Activated T-cell treated with anti-CD3 and anti-CD28 coated beads for 24 hours (primary cell): ENCODE measurements at places on chromosomes 12 and 14.

- DNase-seq = no peak
Measured at GRCh38 chr14:70706177-70706576, 64.5 kb downstream of the TTC9 start.

GRCh38 chr12:988646-989045 is 2.4 kb upstream of the ERC1 start:
- no peak for DNase-seq

DNA sequence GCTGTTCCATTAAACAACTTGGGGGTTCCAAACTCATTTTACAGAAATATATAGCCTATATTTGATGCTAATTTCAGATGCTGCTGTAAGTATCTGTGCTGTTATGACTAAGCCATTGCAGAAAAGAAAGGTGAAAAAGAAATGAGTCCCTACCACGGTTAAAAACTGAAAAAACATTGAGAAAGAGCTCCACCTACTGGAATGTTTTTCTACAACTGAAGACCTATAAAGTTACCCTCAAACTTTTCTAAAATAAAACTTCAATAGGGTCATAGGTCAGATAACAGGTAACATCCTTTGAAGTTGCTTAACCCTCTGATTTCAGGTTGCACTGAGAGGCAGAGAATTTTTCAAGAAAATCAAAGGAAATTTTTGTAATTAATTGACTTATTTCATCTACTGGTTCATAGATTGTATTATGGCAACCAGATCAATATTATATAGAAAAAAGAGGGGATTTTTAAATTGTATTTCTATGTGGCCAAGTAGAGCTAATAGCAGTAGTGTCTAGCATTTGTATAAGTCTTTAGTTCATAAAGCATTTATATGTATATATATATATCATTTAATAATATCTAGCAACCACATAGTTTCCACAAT is 279.9 kb downstream of the RPS29 start:
- DNase-seq = no peak

DNA sequence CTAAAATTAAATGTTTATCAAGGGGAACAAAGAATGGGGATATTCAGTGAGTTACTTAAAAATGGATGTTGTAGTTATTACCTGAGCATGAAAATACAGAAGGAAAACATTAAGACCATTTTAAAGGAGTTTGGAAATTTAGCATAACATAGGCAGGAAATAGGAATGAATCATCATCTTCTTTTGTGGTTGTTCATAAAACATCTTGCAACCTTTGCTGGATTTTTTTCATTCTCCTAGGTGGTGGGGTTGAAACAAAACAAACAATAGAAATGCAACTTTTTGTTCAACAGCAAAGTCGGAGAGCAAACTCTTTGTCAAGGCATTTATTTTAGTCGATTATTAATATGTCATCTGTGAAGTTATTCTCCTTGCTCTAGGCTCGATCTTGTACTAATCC is 275.1 kb downstream of the IPO8 start:
- DNase-seq = no peak

DNA sequence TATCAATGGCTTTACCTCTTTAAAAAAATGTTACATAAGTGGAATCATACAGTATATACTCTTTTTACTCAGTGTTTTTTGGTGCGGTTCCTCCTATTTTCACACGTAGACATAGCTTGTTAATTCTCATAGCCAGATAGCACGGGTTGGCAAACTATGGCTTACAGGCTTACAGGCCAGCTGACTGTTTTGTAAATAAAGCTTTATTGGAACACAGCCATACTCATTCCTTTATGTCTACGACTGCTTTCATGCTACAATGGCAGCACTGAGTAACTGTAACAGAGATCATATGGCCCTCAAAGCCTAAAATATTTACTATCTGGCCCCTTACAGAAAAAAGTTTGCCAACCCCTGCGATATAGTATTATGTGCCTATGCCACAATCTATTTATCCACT is 5.8 kb upstream of the DAAM1 start:
- DNase-seq = no peak

GRCh38 chr12:47307680-47308399 is 228.1 kb upstream of the AMIGO2 start:
- DNase-seq = peak; percentile 33

GRCh38 chr14:26339381-26339780 is 258.5 kb downstream of the NOVA1 start:
- DNase-seq = no peak

- DNase-seq = no peak
Measured at GRCh38 chr12:65532764-65533163, 254.3 kb downstream of the MSRB3 start.

- no peak for DNase-seq
Measured at GRCh38 chr12:23098517-23098916, 473.5 kb downstream of the ETNK1 start.

DNA sequence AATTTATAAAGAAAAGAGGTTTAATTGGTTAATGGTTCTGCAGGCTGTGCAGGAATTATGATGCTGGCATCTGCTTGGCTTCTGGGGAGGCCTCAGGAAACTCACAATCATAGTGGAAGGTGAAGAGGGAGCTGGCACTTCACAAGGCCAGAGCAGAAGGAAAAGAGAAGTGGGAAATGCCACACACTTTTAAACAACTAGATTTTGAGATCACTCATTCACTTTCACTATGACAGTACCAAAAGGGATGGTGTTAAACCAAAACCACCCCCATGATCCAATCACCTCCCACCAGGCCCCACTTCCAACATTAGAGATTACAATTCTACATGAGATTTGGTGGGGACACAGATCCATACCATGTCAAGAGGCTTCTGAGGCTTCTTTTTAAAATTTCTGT is 62.6 kb downstream of the SLC38A4 start:
- DNase-seq = no peak

GRCh38 chr14:21350539-21350938 is 33.3 kb downstream of the SUPT16H start:
- no peak for DNase-seq

DNA sequence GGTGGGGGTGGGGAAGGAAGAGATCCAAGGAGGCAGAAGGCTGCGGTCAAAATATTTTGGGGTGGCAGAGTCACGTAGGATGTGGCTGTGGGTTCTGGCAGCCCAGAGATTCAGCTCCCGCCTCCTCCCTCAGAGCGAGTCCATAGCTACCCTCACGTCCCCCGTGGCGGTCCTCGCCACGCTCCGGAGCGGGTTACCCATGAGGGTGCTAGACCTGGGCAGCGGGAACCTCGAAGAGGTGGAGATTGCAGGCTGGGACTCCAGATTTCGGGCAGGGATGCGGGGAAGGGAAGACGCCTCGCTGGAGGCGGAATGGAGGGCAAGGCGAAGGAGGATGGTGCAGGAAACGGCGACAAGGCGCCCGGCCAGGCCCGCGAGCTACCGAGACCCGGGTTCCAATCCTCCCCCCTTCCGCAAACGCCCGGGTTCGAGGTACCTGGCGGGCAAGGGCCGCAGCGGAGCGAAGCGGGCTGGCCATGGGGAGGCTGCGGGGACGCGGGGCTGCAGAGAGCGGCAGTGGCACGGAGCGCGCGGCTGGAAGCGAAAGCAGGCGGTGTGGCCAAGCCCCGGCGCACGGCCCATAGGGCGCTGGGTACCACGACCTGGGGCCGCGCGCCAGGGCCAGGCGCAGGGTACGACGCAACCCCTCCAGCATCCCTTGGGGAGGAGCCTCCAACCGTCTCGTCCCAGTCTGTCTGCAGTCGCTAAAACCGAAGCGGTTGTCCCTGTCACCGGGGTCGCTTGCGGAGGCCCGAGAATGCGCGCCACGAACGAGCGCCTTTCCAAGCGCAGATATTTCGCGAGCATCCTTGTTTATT is 46.2 kb downstream of the BCAT1 start:
- no peak for DNase-seq

GRCh38 chr12:113852264-113852663 is 113.9 kb downstream of the RBM19 start:
- DNase-seq = no peak

GRCh38 chr12:67810166-67810565 is 161.6 kb downstream of the DYRK2 start:
- no peak for DNase-seq

- DNase-seq = no peak
Measured at GRCh38 chr12:52647601-52648000, 4.4 kb downstream of the KRT2 start.

GRCh38 chr12:77599782-77600467 is 230.8 kb upstream of the NAV3 start:
- DNase-seq = no peak

DNA sequence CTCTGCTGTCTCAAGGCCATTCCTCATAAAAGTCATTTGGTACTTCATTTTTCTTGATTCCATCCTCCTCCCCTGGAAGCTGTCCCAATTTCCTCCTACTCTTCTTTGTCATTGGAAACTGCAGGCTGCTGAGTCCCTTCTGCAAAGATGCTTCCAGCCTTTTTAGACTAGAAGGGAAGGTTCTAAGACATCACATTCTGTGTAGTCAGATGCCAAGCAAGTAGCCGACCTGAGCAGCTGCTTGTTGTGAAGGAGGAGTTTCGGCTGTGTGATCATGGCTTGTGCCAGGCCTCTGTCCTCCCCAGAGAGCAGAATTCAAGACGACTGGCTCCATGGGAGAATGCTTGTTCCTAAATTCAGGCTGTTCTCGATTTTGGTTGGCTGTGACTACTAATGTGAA is 8.7 kb downstream of the RFC5 start:
- DNase-seq = no peak

GRCh38 chr14:76862546-76863282 is 36.5 kb downstream of the LRRC74A start:
- no peak for DNase-seq

GRCh38 chr12:109178532-109178931 is 62.1 kb downstream of the ACACB start:
- DNase-seq = no peak

DNA sequence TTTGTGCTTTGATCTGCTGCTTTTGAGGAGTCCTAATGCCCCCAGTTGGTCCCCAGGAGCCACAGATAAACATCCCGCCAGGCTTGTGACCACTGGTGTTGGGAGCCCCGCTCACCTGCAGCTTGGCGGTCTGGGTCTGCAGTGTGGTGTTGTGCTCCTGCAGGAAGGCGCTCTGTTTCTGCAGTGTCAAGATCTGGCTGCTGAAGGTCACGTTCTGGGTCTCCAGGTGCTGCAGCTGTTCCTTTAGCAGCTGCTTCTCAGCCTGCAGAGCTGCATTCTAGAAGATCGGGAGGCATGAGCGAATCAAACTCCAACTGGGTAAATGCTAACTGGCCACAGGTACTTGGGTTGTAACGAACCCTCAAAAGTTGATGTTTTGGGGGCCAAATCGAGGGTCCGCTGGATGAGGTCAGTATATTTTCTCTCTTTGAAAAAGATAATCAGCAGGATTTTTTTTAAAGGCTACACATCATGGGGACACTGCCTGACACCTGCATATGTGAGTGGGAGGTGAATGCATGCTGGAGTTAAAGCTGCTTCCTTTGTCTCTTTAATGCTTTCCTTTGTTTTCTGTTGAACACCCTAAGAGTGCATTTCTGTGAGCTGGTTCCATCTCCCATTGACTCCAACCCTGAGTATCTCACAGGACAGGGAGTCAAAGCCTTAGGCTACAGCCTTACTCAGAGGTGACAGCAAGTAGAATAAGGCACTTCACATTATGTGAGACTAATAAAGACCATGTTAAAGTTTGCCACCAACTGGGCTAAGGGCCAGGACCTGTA is 61.3 kb upstream of the GPR68 start:
- no peak for DNase-seq

DNA sequence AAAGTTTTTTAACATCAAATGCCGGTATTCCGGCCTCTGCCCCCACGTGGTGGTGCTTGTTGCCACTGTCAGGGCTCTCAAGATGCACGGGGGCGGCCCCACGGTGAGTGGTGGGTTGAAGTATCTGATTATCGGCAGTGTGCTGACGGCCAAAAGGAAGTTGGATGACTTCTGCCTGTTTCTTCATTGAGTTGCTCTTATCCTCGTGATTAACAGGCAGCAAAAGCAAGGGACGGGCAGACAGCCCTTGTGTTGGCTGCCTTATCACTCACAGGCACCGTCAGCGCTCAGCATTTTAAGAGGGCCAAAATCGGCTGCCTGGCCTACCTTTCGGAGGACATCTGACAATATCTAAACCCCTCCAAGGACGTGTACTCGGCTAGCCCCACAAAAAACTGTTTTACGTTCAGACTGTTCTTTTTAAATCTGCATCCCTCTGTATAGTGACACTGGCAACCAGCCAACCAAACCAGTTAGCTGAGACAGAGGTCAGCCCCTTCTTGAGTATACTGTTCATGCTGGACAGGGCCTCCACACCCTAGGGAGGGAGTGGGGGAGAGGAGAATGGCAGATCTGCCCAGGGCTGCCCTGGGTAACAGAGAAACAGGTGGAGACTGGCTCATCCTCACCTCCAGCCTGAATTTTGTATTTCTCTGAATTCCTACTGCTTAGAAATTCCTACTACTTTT is 22.9 kb upstream of the AKAP5 start:
- DNase-seq = no peak

DNA sequence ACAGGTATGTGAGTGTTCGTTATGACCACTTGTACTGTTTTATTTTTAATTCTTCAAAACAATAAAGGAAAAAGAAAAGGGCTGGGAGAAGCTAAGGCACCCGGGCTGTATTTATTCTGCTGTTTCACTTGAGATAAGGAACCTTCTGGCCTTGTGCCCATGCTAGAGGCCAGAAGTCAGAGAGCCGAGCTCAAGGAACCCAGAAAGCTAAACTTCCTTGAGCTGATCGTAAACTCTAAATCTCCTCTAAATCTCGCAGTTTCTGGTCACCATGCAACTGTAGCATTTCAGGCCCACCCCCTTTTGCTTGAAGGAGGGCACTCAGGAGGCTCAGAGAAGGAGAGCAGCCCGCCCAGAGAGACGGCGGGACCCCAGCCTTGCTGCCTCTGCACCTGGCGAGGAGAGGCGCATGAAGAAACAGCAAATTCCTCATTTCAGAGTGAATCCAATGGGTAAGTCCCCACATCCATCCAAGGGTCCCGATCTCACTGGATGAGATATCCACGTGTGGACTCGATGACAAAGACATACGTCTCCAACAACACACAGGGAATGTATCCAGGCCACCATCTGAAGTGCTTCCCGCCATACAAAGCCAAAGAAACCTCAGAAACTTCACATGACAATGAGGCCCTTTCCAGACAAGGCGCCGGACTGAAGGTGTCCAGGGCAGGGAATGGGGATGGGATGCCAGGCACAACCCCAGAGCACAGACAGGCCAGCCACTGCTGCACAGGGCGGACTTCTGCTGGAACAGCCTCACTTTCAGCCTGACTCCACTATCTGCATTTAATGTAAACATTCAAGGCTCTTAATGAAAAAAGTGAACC is 14.6 kb downstream of the CCDC88C start:
- no peak for DNase-seq

DNA sequence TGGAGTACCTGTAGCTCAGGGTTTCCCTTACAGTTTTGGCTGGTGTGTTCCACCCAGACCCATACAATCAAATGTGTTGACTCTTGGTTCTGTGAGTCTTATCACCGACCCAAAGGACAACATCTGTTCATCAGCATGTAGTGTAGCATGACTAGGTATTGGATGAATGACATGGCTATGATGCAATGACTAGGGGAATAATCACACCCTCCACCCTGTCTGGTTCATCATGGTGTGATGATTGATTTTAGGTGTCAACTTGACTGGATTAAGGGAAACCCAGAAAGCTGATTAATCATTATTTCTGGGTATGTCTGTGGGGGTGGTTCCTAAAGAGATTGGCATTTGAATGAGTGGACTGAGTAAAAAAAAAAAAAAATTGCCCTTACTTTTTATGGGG is 311.3 kb downstream of the DPF3 start:
- no peak for DNase-seq
